ENCODE measurements at places on chromosomes 2 and 18.

GRCh38 chr2:55282110-55282917 lies 13.3 kb upstream of the MTIF2 start:
- DNase-seq = no peak

DNA sequence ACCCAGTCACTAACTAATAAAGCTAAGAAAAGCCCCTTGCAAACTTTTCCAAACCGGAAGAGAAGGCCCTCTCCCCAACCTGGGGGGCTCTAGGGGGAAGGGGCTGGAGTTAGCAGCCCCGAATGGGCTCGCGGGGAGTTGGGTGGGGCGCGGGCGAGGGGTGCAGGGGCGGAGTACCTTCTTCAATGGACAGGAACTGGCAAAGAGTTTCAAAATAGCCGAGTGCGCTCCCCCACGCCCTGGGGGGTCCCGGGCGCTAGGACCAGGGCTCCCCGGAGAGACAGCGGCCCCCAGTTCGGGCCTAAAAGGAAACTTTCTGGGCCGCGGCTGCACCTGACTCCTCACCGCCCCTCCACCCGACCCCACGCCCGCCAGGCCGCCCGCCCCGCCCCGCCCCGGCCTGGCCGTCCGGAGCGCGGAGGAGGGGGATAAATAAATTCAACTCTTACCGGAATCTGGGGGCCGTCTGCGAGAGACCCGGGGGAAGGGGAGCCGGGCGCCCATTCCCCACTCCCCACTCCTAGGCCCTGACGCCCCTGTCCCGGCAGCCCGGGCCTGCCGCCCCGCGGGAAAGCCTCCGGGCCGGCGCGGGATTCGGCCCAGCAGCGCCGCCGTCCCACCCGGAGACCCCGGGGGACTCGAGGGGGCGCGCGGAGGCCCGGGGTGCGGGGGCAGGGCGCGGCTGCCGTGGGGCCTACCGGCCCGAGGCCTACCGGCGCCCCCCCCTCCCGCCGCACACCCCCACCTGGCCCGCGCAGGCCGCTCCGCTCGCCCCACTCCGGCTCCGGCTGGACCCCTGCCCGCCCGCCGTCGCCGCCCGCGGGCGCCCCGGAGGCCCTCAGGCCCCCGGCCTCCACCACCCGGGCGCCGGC lies 868 bp downstream of the INO80D start:
- no peak for DNase-seq

GRCh38 chr18:22060361-22060760 lies 109.0 kb upstream of the GATA6 start:
- no peak for DNase-seq

DNA sequence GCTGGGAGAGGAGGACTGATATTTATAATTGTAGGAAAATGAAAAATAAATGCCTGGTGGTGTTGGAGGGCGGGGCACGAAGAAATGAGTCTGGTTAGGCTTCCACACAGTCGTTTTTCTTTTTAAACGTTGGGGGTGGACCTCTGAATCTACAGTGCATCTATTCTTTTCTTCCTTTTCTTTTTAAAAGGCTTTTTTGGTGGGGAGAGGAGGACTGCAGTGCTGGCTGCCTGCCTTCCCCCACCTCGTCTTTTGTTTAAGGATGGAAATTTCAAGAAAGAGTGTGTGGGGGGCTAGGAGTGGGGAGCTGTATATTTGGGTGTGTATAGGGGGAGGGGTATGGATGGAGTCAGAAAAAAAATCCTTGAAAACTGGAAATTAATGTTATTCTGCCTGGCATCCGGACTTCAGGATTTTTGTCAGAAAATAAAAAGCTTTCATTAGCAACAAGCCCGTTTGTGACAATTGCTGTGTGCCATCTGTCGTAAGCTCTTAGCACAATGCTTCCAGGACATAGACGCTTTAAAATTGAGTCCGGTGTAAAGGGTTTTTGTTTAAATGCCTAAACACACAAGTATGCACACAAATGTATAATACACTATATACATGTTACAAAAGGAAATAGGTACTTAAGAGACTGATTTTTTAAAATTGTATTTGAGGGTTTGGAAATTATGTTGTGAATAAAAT lies 1.1 kb downstream of the MAP2 start:
- no peak for DNase-seq

DNA sequence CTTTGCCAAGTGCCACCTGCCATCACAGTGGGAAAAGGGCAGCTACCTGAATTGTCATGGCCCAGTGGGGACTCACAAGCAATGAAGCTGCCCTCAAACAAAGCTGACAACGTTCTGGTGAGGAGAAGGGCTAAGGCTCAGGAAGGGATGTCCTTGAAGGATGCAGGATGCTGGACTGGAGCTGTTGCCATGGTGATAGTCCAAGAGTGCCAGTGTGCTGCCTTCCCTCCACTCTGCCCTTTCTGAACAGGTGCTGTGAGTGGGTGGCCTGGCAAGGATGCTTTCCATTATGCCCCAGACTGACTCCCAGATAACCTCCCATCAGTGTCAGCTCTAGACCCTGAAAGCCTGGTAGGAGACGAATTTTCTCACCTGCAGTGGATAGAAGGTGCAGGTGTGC lies 137.8 kb upstream of the GYPC start:
- no peak for DNase-seq

DNA sequence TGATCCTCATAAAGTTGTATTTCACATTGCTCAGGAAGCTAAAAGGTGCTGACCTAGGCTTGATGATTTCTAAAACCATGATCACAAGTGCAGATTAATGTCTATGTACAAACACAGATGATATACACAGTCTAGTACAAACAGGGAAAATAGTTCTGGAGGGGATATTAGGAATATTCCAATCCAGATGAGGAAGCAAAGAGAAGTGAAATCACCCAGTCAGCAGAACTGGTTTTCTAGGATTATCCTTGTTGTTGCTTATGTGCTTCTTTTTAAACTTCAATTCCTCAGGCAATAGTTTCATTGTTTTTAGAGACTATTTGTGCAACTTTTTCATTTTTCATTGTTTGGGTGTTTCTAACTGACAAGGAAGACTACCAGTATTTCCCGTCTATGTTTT lies 4.7 kb downstream of the IL1A start:
- no peak for DNase-seq

DNA sequence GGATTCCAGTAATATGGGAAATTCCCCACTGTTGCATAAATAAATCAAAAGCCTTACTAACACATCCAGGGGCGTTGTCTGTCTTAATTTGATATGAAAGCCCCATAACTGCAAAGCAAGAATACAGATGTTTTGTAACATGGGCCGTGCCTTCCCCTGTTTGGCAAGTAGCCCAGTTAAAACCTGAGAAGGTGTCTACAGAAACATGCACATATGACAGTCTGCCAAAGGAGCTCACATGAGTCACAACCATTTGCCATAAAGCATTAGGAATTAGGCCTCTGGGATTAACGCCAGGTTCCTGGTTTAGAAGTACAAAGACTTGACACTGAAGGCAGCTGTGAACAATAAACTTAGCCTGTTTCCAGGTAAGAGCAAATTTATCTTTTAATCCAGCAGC lies 43.1 kb upstream of the LONRF2 start:
- DNase-seq = peak; percentile 43

DNA sequence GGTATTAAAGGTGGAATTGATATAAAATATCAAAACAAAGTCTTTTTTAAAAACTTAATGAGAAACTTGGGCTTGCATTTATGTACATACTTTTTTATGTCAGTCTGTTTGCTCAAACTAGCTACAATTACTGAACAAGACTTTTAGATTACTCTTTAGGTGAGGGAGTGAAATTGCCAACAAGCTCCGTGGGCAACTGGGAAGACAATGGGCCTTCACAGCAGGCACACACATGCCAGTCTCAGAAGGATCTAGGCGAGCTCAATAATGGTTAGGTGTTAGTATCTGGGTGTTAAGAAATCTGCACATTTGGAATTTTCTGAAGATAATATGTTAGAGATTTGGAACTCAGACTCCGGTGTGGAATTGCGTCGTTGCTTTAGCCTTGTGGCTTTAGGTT lies 23.0 kb upstream of the MAL start:
- no peak for DNase-seq

DNA sequence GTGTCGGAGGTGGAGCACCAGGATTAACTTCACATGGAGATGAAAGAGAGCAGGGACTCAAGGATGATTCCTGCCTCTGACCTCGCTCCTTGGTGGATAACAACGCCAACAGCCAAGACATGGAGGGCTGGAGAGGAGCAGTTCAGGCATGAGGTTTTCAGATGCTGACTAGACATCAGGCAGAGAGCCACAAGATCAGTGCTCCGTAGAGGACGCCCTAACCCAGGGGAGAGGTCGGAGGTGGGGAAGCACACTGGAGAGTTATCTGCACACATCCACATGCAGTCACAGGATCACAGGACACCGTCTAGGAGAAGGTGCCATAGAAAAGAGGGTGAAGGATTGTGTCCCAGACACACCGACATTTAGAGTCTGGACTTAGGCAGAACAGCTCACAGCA lies 344.3 kb downstream of the EIPR1 start:
- DNase-seq = no peak

DNA sequence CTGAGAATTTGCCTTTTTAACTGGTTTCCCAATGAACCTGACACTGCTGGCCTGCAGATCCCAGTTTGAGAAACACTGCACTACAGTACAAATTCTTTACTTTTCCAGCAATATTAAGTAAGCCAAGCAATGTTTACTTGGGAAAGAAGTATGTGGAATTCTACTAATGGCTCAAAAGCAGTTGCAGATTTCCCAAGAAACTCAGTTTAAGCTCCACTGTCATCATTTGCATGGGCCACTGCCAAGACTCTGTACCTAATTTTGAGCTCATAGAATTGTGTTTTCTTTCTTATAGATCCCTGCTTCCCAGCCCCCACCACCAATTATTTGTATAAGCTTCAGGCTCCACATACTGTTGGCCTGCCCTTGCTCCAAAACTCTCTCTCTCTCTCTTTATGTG lies 676.1 kb downstream of the RNF144A start:
- DNase-seq = no peak

- no peak for DNase-seq
These were observed 60.7 kb downstream of the SPATS2L start for GRCh38 chr2:200367155-200367554.

- DNase-seq = no peak
These were observed 181.6 kb downstream of the XIRP2 start for GRCh38 chr2:167069855-167070254.

GRCh38 chr2:208006337-208006736 lies 19.0 kb downstream of the PLEKHM3 start:
- no peak for DNase-seq

DNA sequence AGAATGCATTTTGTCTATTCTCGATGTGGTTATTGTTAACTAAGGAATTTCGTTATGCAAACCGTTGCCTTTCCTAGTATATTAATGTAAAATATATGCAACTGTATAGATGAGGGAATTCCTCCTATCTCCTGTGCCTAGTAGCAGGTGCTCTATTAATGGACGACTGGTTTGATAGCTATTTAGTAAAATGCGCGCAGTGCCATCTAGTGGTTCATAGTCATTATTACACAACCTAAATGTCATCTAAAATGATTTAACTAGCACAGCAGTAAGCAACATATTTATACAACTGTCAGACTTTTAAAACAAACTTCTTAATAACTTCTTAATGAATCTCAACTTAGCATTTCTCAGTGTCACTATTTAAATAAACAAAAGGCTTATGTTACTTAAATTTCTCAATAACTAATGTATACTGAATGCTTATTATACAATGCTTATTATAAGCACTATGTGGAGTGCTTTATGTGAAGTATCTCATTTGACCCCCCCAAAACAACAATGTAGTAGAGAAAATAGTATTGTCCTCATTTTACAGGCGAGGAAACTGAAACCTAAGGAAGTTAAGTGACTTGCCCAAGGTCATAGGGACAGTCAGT lies 77.9 kb downstream of the DTNA start:
- DNase-seq = peak; percentile 21

- DNase-seq = peak; percentile 44
These were observed 340.0 kb upstream of the MEX3C start for GRCh38 chr18:51537487-51537886.

DNA sequence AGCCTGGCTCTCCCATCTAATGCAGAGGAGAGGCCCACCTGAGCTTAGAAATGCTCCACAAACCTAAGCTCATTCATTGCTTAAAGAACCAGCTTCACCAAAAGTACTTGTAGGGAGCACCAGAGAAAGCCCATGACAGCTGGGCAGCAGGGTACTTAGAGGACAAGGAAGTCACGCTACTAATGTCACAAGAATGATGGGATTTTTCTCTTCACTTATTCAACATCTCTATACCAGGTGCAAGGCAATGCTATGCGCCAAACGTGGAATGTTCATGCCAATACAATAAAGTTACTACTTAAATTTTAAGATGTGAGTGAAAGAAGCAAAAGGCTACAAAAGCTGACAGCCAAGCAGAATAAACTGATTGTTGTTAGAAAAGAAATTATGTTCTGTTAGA lies 36.0 kb downstream of the LONRF2 start:
- DNase-seq = no peak

DNA sequence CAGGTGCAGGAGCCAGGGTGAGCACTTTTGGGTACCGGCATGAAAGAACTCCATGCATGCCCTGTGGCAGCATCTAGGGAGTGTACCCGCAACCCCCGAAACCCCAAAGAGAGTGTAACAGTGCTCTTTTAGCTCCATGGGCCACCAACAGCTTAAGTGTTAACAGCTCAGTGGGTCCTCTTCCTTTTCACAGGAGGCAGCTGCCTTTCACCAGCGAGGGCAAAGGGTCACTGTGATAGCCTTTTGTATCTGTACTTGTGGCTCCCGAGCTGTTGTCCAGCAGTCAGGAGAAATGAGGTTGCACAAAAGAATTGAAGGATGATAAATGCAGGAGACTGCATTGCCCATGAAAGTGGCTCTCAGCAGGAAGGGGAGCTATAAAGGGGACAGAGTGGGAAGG lies 1166.3 kb upstream of the ACVR2A start:
- DNase-seq = no peak

GRCh38 chr2:239927424-239927981 lies 97.6 kb downstream of the NDUFA10 start:
- DNase-seq = no peak

DNA sequence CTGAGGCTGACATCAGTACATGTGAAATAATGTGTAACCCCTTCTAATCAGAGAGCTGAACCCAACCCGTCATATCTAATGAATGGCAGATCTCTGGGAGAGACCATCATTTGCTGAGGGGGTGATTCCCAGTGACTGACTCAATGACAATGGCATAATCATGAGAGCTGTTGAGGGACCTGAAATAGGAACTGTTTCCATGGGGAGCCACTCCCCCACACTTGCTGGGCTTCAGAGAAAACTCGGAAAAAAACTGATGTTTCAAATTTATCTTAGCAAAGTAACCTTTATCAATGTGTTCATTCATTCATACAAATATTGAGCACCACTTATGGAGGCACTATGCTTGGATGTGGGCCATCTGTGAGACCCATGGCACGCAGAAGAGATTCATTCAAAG lies 93.4 kb upstream of the ZBTB14 start:
- no peak for DNase-seq

DNA sequence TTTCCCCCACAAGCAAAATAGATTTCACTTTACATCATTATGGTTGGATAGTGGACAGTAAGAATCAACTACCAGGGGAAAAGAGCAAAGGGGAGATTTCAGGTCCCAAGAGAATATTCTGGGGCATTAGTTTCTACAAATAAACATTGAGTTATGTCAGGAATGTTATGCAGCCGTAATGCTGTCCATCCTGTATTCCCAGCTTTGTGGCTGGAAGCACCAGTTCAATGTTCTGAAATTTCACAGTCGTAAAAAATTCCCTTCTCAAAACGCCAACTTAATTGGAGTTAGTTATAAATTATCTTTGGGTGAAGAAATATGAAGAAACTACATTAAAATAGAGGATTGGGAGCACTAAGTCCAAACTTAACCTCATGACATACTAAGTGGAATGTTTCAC lies 141.5 kb upstream of the FIGN start:
- no peak for DNase-seq

- no peak for DNase-seq
These were observed 92.4 kb downstream of the SOCS6 start for GRCh38 chr18:70380915-70381896.

All from NCI-H446 treated with DMSO at 0.1 percent for 48 hours (cell line).